Amygdala (tissue), 56 donors: ENCODE measurements at places on chromosomes 2 and 18.
A peak's percentile ranks its signal among the peaks of the same experiment; 100 is the strongest.

- no peak for DNase-seq
These were observed 31.3 kb upstream of the CHMP1B start for GRCh38 chr18:11819938-11820337.

GRCh38 chr2:43107679-43108078, 118.7 kb downstream of the ZFP36L2 start:
- no peak for DNase-seq

GRCh38 chr18:60898111-60898510, 435.1 kb upstream of the CDH20 start:
- no peak for DNase-seq

DNA sequence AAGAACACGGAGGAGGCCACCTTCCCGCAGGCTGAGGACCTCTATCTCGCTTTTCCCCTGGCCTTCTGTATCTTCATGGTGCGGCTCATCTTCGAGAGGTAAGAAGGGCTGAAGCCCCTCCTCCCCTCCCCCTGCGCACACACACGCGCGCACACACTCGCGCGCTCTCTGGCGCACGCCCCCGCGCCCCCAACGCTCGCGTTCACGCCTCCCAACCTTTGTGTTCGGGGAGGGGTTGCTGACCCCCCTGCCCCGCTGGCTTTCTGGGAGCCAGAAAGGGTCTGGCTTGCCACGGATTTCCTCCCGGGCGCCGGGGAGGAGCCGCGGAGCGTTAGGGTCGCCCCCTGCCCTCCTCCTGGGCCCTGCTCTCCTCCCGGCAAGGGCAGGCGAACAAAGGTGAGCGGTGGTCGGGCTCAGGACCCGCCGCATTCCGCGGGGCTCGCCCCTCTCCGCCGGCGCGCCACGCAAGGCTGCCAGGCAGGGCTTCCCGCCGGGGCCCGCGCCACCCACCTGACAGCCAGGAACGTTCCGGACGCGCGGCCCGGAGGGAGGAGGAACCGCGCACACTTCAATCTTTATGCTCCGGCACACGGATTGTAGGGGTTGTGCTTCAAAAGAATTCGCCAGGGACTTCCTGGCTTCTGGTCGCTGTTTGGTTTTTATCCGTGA, 583 bp downstream of the CERS6 start:
- peak; percentile 15 for DNase-seq

DNA sequence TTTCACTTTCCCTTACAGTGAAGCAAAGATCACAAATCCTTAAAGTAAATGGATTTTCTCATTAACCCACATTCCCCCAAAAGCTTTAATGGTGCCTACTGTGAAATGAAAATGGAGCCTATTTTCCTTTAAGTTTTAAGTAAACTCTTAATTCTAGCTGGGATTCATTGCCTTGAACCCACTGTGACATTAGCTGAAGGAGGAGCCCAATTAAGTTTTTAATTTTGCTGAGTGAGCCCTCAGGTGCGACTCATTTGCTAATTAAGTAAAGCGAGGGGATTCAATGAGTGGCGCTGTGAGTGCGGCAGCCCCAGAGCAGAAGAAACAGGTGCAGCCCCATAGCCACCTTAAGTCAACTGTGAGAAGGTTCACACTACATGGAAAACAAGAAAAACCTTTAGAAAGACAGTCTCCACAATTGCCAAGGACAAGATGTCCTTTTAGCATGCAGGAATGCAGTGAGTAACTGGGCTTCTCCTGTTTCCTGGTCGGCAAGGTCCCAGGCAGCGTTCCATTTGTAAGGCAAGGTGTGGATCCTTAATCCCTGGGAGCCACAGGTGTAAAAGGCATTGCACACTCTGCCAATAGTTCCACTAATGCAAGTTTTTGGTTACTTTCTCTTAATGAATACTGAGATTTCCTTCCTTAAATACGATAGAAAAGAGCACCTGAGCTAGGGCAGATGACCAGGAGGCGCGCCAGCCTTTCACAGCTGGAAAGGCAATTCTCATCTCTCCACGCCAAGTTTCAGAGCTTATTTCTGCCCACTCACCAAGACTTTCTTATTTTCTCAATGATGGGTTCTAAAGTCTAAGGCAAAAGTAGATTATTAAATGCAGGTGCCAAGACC, 87.7 kb downstream of the TMEM18 start:
- no peak for DNase-seq

DNA sequence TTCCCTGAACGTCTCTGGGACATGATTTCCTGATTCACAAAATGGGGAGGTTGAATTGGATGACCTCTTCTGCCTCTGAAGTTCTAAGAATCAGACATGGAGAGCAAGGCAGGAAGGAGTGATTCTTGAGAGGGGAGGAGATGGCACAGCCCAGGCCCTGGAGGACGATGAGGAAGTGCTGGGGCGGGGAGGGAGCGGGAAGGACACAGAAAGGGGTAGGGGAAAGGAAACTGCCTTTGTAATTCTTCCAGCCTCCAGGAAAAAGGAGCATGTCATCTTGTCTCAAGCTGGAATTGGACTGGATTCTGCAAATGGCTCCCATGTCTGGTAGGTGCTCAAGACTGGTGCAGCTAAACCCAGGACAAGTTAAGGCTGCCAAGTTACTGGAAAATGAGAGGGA, 97.0 kb upstream of the NCK2 start:
- DNase-seq: no peak

GRCh38 chr2:217993817-217994463, 8.9 kb downstream of the TNS1 start:
- peak; percentile 33 for DNase-seq

DNA sequence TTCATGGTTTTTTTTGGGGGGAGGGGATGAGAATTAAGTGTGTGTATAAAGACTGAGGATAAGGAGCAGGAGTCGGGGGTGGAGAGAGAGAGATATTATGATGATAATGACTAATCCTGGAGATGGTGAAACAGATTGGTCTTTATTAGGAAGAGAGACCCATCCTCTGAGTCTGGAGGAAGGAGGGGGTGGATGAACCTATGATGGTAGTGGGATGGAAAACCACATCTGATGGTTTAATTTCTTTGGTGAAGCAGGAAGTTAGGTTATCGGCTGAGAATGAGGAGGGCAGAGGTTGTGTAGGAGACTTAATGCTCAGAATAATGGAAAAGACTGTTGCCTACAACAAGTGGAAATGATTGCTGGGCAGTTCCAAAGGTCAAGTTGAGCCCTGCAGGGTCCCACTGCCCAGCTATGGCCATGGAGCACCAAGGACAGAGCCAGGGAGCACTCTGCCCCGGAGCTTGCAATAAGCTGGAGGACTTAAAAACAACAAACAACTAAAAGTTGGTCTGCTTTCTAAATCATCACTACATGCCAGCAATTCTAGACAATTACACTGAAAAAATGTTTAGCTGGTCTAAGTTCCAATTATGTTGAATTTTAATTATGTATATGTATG, 7.9 kb downstream of the SLC16A14 start:
- no peak for DNase-seq

DNA sequence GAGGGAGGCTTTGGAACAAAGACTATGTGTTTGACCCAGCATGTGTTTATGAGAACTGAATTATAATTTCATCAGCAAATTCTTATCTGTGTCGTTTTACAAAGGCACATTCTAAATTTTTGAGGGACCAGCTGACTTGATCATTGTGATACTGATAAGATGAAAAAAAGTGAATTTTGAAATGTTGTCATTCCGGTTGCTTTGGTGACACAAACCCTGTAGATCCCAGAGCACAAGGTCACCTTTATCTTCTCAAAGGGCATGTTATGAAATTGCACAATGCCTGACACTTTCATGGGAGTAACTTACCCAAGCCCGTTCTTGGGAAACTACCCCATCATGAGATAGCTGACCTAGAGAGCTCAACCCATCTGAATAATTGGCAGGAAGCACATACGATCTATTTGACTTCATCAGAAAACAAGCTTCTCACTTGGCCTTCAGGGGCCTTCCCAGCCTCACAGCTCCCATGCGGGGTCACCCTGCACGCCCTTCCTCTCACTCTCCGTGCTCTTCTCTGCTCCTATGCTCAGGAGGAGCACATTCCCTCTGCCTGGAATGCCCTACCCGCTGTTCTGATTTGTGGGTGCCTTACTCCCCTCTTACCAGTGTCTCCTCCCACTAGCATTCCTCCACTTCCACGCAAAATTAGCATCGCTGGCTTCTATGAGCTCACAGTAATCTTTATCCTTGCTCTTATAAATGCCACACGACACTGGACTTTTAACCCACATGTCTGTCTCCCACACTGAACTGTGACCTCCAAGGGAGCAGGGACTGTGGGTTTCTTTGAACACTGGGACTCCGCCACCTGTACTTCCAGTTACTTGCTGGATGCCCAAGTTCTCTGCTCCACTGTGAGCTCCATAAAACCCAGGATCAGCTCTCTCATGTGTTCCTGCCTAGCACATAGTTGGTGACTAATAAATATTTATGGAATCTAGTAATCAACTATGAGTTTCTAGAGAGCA, 555.8 kb upstream of the ID2 start:
- DNase-seq: no peak

DNA sequence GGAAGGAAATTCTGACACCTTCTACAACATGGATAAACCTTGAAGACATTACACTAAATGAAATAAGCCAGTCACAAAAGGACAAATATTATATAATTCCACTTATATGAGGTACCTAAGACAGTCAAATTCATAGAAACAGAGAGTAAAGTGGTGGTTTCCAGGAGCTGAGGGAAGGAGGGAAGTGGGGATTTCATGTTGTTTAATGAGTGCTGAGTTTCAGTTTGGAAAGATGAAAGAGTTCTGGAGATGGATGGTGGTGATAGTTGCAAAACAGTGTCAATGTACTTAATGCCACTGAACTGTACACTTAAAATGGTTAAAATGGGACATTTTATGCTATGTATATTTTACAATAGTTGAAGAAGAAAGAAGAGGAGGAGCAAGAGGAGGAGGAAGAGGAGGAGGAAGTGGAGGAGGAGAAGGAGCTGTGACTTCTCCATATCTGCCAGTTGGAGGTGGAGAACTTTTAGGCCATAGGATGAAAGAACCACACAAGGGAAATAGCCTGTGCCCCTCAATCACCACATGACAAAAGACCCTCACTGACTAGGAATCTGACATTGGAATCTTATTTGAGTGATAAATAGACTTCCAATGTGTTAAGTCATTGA, 55.3 kb upstream of the LGALSL start:
- DNase-seq: no peak

GRCh38 chr2:31139671-31140070, 1.4 kb upstream of the GALNT14 start:
- DNase-seq: no peak

GRCh38 chr18:13438507-13439056, 220.0 kb downstream of the LDLRAD4 start:
- DNase-seq: no peak
